ENCODE measurements at places on chromosomes 7 and 10.

DNA sequence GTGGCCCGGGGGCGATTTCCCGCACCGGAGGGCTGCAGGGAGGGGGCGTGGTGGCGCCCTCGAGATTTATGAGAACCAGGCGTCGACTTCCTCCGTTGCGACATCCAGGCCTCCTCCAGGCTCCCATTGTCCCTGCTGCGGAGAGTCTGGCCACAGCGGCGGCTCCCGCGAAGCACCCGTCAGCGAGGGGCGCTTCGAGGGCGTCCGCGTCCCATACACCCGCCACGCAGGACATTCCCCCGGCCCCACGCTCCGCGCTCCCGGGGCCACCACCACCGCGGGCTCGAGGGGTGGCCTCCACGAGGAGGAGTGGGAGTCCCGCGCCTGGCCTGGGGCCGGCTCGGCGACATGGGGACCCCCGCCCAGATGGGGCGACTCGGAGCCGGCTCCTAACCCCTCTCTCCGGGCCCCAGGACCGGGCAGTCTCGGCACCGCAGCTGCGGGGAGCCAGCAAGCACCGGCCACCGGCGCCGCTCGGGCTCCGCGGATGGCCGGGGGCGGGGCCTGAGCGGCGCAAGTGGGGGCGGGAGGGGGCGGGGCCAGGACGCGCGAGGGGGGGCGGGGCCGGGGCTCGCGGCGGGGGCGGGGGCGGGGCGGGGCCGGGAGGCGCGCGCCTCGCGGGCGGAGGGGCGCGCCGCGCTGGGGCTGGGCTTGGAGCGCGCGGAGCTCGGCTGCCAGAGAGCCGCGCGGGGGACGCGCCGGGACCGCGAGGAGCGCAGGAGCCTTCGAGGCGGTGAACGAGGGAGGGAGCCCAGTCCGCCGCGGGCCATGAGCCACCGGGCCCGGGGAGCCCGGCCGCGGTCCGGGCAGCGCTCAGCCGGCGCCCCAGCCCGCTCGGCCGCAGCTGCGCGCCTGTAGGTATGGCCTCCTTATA, at the start of gene SH2B2:
TSS of gene SH2B2 (plus strand) at position 632 of the 874 bp plus-strand sequence. CDS start 13,683 bp downstream, outside the sequence.
- no peak for DNase-seq

GRCh38 chr7:155533120-155533826, 13.1 kb downstream of the CNPY1 start:
- DNase-seq: no peak

- DNase-seq: no peak
Observed at GRCh38 chr7:111914291-111914690, 291.9 kb downstream of the DOCK4 start.

GRCh38 chr10:118311505-118311904, 30.6 kb downstream of the FAM204A start:
- no peak for DNase-seq

GRCh38 chr7:85730012-85730411, 543.2 kb upstream of the SEMA3D start:
- DNase-seq: no peak

DNA sequence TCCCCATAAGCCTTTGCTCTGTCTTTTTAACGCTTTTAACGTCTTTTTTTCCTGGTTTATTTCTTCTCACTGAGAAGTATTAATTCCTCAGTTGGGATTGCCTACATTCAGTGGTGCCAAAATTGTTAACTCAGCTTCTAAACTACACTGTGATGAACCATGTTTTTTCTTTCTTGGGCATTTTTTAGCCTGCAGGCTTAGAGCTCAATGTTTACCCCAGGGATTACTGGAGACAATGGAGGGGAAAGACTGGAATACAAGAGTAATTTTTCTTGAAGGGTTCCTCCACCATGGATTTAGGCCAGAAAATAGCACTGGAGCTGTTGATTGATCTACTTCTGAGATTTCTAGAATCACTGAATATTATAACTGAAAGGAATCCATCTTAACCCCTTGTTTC, 19.8 kb downstream of the STAMBPL1 start:
- DNase-seq: no peak

- DNase-seq: no peak
Observed at GRCh38 chr7:110502888-110503465, 588.0 kb upstream of the LRRN3 start.

- DNase-seq: no peak
Observed at GRCh38 chr10:103449208-103450144, 2.7 kb downstream of the CALHM2 start.

GRCh38 chr7:1301882-1302251, 69.2 kb downstream of the UNCX start:
- no peak for DNase-seq

- DNase-seq: no peak
Observed at GRCh38 chr10:34124522-34125035, 690.5 kb downstream of the PARD3 start.

- no peak for DNase-seq
Observed at GRCh38 chr7:82818171-82818570, 344.5 kb downstream of the PCLO start.

DNA sequence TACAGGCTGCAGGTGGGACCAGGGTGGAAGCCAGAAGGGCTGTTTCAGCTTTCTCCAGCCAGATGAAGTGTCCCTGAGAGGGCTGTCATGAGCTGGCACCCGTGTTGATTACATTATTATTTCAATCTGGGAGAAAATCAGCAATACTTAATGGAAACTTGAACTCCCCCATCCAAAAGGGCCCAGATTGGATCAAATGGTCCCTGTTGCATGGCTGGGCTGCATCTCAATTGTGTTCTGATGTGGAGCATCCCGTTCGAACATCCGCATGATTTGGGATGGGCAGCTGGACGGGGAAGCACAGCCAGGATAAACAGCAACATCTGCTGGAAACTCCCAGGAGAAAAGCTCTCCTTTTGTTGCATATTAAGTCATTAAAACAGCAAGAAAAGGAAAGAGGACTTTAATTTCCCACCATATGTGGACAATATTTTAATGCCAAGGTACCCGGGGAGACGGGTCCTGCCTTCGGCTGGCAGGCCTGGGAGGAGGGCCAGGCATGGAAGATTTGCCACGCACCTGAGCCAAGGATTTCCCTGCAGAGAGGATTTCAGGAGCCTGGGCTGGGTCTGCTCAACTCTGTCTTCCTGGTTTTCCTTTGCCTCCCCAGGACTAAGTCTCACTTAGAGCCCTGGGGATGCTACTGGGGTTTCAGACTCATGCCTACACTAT, 52.4 kb downstream of the NPTX2 start:
- no peak for DNase-seq

DNA sequence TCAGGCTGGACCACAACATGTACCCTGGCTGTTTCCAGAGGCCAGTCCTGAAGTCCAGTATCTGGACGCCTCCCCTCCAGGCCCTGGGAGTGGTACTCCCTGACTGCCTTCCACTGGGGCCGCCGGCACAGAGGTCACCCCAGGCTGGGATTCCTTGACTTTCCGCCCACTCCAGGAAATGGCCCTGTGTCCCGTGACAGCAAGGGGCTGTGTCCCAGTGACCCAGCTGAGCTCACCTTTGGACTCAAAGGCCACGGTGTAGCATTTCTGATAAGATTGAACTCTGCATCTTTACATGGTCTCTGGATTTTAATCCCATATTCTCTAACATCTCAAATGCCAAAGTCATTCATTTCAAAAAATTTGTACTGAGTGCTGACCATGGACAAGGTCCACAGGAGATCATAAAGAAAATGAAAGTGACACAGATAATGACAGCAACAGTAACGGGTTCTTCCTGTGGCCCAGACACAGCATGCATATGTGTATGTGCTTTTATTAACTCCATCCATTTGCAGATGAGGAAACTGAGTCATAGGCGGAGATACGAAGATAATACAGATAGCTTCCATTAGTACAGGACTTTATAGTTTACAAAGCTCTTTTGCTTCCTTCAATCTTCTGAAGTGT, 5.4 kb downstream of the ADAMTS14 start:
- DNase-seq: no peak

DNA sequence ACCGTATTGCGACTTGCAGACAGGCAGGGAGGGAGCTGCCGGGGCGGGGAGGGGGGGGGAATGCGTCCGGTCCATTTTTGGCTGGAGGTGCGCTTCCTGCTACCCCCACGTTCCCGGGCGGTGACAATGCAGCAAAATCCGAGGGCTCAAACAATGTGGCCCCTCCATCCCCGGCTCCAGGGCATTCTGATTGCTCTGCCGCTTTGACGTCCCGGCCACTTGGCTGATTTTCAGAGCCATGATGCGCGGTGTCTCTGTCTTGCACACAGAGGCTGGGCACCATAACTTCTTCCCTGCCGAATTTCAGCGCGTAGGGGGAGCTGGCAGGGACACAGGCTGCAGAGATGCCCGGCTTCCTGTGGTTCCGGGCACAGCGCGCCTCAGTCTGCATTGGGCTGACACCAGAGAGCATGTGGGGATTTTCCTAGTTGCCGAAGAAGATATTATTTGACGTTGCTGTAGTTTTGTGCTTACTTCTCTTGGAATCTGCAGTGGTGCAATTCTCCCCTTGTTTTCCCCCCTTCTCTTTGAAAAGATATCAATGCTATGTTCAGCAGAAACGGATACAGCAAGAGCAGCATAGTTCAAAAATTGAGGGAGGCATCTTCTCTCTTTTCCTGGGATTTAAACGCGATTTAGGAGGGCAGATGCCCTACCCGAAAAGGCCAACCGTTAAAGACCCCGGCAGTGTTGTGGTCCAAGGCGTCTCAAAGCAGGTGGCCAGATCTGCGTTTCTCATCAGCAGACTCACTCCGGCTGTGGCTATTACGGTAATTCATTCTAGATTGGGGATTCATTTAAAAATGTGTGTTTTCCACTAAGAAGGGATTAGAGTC, 1.4 kb downstream of the HECW1 start:
- no peak for DNase-seq

GRCh38 chr10:109114579-109114978, 808.7 kb downstream of the XPNPEP1 start:
- DNase-seq: no peak

All from stimulated activated CD4-positive, alpha-beta T cell treated with anti-CD3 and anti-CD28 coated beads, Interleukin-4, amount 100 ng/mL, for 24 hours (primary cell).